ENCODE measurements at places on chromosomes 4 and X.

- DNase-seq = no peak
Observed at GRCh38 chr4:80788798-80789197, 241.7 kb upstream of the BMP3 start.

DNA sequence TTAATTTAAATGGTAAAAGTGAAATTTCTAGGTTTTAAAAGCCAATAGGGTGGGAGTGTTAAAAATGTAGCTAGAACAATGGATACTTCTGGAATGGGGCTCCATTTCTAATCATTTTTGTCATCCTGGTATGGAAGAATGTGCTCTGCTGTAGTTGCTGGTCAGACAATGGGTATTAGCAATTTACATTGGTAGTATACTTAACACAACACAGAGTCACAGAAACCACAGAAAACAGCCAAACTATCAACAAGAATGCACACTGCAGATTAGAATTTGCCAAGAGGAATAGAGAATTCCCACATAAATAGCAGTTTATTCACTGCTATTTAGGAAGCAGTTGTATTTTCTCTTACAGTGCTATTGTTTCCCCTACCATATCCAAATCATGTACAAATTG, 319.6 kb downstream of the PPP3CA start:
- DNase-seq = no peak

GRCh38 chrX:116930311-116930710, 467.5 kb upstream of the CT83 start:
- DNase-seq = no peak

DNA sequence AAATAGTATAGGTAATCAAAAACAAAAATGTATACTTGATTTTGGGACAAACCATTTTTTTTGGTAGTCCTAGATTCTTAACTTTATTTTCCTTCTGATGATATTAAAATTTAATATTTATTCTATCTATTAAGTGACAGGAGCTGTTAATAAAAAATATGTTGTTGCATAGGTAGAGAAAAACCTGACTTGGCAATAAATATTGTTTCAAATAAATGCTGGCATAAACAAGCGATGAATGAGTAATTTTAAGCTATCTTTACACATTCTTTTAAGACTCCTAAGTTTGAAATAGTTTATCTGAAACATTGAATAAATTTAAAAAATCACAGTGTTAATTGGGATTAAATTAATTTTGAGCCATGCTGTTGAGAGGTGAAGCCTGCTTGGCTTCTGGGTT, 114.6 kb downstream of the GC start:
- no peak for DNase-seq

DNA sequence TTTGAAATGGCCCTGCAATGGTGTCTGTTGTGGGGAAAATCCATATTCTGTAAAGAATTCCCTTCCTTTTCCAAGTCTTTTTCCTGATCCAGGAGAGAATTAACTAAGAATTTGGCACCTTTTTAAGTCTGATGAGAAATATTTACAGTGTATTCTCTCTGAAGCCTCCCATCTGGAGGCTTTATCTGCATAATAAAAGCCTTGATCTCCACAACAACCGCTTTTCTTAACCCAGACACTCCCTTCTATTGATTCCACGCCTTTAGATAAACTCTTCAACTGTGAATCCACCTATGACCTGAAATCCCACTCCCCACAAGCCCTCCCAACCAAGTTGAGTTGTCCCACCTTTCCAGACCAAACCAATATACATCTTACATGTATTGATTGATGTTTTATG, 43.1 kb upstream of the TMPRSS11E start:
- DNase-seq = no peak

All from ovary (tissue), 10 donors.